Foreskin fibroblast (primary cell): ENCODE measurements at places on chromosomes 4 and X.

DNA sequence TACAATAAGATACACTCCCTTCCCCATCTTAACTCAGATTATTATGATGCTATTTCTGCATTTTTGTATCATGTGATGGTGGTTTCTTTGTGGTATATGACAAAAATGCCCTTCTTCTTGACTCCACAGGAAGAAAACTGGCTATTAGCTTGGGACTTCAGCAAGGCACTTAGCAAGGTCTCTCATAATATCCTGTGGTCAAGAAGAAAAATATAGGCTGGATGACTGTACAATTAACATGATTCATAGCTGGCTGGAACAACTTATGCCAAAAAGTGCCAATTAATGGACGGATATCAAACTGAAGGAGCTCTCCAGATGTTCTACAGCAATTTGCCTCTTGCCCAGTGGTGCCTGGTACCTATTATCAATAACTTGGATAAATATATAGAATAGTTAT lies 2.3 kb upstream of the MID1IP1 start:
- peak; percentile 80 for DNase-seq

DNA sequence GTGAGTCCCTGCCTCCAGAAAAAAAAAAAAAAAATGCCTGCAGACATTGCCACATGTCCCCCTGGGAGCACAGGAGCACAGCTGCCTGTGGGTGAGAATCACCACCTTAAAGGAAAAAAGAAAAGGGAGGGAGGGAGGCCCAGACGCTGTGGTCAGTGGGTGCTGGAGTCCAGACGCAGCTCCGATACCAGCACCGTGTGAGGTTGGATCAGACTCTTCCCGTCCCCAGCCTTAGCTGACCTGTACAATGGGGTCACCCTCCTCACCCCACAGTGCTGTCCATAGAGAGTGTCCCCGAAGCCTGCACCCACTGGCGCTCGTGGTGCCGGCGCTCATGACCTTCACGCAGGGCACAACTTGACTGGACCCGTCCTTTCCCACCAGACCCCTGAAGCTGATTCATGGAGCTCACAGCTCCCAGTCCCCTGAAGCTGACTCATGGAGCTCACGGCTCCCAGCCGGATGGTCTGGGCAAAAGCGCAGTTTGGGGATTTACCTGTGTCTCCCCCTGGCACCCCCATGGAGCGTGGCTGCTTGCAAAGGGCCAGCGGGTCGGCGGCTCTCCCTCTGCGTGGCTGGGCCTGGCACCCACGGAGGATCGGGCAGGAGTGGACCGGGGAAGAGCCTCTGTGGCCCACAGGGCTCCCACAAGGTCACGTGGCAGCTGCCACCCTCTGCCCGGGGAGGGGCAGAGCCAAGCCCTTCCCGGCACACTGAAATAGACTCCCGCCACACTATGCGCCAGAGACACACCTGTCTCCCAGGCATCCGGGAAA lies 31.4 kb downstream of the ABLIM2 start:
- no peak for DNase-seq

DNA sequence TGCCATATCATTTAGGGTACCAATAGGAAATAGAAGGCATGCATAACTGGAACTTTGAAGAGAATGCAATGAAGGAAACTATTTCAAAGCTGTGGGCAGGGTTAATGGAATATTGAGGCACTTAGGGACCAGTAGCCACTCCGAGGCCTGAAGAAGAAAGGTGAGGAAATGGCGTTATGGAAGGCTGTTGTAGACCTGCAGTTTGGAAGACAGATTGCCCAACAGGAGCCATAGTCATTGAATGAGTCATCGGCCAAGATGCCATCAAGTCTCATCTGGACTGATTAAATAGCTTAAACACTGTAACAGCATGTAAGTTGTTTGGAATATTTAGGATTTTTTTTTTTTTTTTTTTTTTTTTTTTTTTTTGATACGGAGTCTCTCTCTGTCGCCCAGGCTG lies 11.6 kb downstream of the CXCL13 start:
- DNase-seq, result peak; percentile 13

DNA sequence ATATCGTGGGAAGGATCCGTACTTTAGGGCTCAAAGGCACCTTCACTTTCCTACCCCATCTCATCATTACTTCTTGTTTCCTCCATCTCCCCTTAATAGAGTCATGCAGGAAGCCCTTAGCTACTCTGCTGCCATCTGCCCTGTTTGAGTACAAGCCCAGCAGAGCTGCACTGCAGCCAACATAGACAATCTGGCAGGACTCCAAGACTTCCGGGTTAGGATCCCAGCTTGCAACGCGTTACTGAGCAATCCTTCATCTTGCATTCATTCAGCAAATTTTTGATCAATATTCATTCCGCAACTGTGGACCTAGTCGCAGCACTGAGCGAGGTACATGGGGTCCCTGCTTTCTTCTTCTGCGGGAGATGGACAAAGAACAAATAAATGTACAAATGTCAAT lies 344.9 kb downstream of the BCOR start:
- peak; percentile 37 for DNase-seq

- no peak for DNase-seq
These were observed 37.6 kb downstream of the PGRMC2 start for GRCh38 chr4:128249787-128250668.

DNA sequence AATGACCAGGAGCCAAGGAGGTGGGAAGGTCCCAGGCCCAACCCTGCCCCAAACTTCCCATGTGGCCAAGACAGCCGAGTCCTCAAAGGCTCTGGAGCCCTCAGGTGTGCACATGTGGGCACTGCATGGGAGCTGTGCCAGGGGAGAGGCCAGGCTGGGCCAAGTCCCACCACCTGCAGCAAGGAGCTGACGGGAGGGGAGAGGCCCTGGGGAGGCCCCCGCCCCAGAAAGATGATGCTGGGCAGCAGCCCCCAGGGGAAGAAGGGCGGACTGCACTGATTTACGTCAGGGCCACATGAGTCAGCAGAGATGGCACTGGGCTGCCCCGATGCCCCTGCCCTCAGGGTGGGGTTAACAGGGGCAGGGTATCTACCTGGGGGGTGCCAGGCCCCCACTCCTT lies 1.4 kb downstream of the L1CAM start:
- DNase-seq, result no peak

DNA sequence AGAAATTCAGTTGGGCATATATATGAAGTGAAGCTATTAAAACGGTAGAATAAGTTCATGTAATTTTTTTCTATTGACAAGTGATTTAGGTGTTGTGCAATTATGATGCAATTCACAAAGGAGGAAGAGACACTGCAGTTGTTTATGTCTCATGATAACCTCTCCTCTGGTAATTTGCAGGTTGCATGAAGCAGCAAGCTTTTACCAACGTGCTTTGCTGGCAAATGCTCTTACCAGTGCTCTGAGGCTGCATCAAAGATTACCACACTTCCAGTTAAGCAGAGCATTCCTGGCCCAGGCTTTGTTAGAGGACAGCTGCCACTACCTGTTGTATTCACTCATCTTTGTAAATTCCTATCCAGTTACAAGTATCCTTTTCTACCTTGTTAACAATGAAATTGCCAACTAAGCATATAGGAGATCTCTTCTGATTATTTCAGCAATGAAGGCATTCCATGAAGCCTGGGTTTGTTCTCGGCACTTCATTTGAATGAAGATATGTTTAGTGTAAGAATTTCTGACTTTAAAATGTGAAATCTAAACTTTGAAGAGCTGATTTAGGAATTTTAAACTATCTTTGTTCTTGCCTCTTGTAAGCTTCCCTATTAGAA lies 3.9 kb downstream of the TMEM33 start:
- DNase-seq, result peak; percentile 10

GRCh38 chrX:113529426-113530013 lies 688.9 kb upstream of the AMOT start:
- DNase-seq, result no peak

DNA sequence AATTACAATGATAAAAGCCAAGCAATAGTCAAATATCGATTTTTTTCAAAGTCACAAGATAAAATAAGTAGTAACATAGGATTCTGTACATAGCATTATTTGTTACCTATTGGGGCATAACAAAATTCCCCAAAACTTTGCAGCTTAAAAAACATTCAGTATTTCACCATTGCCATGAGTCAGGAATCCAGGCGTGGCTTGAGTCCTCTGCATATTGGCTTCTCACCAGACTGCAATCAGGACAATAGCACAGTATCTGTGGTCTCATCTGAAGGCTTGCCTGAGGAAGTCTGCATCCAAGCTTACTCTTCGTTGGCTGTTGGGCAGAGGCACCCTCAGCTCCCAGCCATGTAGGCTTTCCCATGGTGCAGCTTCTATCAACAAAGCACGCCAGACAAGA lies 6.2 kb upstream of the CTBP1 start:
- DNase-seq, result peak; percentile 72

DNA sequence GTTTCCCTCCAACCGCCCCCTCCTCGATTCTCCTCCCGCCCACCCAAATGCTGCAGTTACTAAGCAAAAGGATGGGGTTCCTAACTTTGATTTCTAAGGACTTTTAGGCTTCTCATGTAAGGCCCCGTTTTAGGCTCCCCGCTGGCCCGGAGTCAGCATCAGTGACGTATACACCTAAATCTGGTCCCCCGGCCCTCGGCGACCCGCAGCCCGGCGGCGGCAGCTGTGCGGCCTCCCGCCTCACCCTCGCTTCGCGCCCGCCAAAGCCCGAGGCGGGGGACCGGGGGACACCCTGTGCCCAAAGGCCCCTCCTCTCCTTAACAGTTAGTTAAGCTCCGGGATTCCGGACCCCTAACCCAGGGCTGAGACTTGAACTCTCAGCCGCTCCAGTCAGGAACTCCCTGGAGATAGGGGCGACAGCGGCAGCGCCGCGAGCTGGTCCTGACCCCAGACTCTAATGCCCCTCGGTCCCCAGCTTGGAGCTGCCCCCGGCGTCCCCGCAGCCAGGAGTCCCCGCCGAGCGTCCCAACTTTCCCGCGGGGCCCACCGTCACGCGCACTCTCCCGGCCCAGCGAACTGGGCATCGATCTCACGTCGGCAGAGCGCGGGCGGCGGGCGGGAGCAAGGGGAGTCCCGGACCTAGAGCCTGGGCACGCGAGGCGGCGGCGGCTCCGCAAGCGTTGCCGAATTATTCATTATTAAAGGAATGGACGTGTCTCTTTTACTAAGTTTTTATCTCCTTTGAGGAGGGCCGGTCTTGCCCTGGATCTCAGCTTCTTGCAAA lies 1.5 kb upstream of the NR3C2 start:
- peak; percentile 3 for DNase-seq

DNA sequence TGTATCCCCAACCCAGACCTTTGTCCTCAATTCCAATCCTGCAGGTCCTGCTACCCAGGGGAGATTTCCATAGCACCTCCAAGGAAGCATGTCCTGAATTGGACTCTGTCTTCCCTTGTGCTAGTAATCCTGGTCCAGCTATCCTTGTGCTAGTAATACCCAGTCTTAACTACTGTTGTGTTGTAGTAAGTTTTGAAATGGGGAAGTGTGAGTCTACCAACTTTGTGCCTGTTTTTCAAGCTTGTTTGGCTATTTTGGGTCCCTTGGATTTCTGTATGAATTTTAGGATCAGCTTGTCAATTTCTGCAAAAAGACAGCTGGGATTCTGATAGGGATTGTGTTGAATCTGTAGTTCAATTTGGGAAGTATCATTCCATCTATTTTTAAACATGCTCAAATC lies 51.4 kb downstream of the CD99L2 start:
- no peak for DNase-seq

DNA sequence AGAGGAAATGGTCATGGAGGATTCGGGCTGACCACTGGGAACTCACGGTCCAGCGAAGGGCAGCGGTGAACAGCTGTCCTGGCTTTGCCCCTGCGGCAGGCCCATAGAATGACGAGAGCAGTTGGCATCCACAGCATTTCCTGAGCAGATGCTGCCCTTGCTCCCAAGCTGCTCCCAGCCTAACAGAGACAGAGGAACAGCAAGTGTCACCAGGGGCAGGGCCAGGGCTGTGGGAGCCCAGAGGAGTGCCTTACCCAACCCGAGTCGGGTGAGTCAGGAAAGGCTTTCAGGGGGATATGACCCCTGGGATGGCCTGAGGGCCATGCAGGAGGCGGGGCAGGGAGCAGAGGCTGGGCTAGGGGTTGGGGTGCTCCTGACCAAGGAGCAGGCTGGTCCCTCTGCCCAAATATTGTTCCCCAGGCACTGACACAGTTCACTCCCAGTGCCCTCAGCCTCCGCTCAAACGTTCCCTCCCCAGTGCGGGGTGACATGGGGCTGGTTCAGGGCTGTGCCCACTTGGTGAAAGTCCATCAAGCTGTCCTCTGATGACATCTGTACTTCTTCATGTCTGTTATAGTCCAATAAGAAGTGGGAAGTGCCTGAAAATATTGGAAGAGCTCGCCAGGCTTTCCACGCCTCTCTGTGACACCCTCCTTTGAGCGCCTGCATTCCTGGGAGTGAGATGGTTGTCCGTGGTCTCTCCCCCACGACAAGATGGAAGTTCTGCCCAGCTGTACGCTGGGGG lies 64.7 kb upstream of the GPR78 start:
- peak; percentile 88 for DNase-seq

DNA sequence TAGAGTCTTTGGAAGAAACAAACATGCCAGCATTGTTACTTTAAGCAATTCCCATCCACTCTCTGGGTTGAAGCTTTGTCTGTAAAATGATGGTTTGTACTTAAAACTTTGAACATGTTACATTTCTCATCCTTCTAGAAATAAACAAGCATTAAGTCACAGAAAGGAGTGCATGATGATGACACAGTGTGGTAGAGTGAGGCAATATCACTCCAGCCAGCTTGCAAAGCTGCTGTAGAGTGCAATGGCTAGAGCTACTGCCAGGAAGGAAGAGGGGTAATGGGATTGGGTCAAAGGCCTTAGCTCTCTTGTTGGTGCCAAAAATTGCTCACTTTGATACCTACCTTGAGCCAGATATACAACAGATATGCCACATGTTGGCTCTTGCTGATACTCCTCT lies 12.3 kb upstream of the ENOX2 start:
- DNase-seq, result peak; percentile 55

GRCh38 chr4:21490682-21491081 lies 457.9 kb downstream of the KCNIP4 start:
- DNase-seq, result no peak

- peak; percentile 55 for DNase-seq
These were observed 583 bp downstream of the GABRE start for GRCh38 chrX:151973851-151974335.

GRCh38 chrX:107747596-107748161 lies 27.9 kb downstream of the TSC22D3 start:
- DNase-seq, result peak; percentile 54
